CD4-positive, alpha-beta T cell treated with Interleukin-4 for 4 hours (primary cell): ENCODE measurements at places on chromosomes 7 and 10.

GRCh38 chr10:112711366-112711765 is 238.7 kb upstream of the TCF7L2 start:
- DNase-seq, result no peak

DNA sequence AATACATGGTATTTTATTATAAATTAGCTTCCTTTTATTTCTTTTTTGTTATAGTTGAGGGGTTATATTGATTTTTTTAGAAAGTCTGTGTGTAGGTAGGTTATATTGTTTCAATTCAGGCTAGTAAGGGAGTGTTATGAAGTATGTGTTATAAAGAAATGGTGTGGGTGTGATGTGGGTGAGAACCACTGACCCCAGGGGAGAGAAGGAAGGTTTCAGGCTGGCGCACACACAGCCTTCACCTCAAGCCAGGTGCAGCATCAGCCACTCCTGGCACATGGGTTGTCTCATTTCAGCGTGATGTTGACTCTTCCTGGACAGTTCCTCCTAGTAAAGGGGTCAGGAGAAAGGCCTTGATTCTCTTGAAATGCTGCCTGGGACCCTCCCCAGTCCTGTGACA is 291.3 kb downstream of the POU6F2 start:
- DNase-seq, result no peak

DNA sequence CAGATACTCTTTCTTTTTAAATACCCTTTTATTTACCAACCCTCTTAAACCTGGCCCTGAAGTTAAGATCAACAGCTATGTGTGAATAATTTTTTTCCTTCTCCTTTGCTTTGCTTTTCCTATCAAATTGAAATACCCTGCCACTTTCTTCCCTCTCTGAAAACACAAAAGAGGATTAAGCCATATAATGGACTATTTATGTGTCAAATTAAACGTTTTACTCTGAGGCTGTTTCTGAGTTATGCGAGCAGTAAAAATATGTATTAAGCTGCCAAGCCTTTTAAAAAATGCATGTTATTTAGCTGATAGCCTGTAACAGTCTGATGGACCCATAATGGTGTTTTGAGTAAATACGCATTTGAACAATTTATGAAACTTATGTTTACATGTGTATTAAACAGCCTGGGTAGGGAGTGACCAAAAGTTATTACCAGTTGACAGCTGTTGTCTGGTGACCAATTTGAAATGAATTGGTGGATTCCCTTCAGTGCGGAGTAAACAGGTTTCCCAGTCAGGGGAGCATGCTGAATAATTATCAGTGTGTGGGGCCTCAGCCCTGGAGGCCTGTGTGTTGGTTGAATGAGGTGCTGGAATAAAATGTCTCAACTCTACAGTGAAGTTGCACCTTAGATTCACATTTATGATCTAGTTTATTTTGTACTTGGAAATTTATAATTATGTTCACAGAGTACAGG is 89.6 kb downstream of the AUTS2 start:
- DNase-seq, result no peak

DNA sequence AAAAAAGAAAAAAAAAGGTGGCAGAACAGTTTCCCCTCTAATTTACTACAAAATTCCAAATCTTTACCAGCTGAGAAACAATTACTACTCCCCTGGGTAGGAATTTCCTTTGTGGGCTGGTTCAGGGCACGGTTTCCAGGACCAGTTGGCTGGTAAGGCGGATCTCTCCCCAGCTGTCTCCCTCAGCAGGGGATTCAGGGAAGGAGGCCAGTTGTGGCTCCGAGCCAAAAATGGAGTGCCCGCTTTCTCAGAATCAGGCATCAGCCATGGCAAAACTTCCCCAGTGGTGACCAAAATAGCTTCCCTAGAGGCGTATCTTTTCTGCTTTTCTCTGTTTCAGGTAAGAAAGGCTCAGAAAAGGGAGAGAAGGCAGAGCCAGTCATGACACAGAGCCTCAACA is 91.2 kb downstream of the ZNF22 start:
- DNase-seq, result no peak

- no peak for DNase-seq
These were observed 124.4 kb downstream of the ST7 start for GRCh38 chr7:117077658-117078057.

DNA sequence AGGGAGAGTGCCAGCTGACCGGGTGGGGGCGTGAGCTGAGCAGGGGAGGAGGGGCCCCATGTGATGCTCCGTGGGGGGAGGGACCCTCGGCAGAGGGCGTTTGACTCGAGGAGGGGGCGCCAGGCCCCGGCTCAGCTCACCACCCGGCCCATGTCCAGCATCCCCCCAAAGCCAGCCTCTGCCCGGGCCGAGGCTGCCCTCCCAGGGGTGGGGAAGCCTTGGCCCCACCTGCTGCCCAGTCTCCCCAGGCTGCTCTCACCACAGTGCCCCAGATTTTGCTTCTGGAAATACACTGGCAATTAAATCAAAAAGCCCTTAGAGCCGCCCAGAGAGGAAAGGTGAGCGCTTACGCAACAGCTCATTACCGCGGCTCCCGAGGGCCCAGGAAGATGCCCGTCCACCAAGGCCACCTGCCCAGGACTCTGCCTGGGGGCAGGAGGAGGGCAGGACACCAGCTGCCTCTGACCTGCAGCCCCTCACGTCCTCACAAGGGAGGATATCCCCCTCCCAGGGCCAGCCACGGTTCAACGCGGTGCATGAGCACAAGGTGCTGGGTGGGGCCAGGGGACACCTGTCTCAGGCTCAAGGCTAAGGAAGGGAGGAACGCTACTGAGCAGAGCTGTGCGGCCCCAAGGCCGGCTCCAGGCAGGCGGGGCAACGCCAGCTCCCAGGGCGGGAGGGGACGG is 70.0 kb upstream of the INPP5A start:
- DNase-seq, result no peak

- no peak for DNase-seq
These were observed 51.6 kb downstream of the PIK3CG start for GRCh38 chr7:106916679-106917078.

DNA sequence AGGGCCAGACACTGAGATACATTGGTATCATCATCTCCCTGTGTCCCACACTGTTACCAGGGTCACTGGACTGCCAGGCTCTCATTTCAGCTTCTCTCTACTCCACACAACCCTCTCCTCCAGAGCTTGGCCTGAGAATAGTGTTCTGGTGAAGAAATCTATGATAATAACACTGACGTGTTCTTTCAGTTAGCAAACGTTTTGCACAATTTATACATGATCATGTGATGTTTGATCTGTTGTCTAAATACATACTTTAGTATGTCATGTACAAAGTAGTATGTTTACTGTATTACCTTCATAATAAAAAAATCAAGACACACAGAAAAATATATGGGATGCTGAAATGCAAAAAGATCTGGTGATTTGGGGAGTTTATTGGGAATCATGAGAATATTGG is 5.0 kb downstream of the SLC16A9 start:
- DNase-seq, result no peak

DNA sequence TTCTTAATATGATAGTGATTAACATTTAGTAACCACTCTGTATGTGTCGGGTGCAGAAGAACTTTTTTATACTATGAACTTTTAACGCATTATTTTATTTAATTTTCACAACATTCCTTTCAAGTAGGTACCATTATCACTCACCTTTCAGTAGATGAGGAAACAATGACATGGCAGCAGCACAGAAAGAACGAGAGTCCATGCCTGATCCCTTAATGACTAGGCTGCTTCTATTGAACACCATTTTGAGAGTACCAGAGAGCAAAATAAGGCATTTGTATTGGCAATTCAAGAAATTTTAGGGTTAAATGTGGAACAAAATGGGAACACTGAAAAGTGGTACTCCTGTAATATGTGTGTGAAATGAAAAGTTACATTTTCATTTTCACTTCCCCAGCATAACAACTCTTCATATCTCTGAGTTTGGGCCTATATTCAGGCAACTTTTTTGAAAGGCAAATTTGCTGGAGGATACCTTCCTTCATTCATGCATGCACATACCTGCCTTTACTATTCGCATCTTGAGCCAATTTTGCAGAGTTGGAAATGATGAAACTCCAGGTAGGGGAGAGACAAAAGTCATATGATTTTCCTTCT is 12.8 kb downstream of the LRRN3 start:
- no peak for DNase-seq

DNA sequence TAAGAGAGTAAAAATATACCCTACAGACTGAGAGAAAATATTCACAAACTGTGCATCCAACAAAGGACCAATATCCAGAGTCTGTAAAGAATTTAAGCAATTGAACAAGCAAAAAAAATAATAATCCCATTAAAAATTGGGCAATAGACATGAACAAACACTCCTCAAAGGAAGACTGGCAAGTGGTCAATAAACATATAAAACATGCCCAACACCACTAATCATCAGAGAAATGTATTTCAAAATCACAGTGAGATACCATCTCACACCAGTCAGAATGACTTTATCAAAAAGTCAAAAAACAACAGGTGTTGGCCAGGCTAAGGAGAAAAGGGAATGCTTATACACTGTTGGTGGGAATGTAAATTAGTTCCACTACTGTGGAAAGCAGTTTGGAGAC is 21.9 kb upstream of the ZNF804B start:
- no peak for DNase-seq

GRCh38 chr7:134089446-134089845 is 37.7 kb upstream of the LRGUK start:
- DNase-seq, result no peak

DNA sequence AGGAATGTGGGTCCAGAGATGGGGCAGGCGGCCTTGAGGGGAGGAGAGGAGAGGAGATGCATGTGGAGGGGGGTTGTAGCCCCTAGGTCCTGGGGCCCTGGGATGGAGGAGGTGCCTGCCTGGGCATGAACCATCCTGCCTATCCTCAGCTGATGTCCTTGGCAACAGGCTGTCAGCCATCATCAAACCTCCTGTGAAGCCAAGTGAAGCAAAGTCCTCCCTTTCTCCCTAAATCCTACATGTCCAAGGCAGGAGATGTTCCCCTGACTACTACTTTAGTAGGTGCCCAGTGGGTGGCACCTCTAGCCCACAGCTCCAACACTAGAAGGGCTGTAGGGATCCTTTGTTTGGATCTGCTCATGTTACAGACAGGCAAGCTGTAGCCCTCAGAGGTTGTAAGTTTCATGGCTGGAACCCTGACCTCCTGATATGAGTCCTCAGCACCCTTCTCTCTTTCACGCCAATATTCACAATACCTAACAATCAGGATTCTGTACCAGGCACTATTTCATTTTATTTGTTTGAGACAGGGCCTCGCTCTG is 66.6 kb upstream of the SYPL1 start:
- no peak for DNase-seq

DNA sequence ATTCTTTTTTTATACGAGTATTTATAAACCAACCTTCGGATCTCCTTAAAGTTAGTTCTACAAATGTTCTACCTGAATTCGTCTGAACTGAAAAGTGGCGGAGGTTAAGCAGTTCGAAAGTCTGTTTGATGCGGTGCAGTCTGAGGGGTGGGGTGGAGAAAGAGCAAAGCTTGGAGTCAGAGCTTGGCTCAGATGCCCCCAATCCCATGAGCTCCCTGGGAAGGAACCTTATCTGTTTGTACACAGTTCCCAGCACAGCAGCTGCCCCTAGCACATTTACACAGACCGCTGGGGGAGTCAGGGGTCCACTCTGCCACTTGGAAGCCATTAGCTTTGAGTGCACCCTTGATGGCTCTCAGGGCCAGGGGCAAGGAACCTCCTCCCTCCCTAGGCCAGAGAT is 30.8 kb downstream of the CPXM2 start:
- DNase-seq, result no peak

GRCh38 chr10:7534480-7534852 is 123.6 kb upstream of the SFMBT2 start:
- no peak for DNase-seq

- DNase-seq, result no peak
These were observed 201.7 kb upstream of the SP8 start for GRCh38 chr7:20988340-20988739.

GRCh38 chr10:44963772-44964633 is 4.4 kb downstream of the RASSF4 start:
- no peak for DNase-seq

DNA sequence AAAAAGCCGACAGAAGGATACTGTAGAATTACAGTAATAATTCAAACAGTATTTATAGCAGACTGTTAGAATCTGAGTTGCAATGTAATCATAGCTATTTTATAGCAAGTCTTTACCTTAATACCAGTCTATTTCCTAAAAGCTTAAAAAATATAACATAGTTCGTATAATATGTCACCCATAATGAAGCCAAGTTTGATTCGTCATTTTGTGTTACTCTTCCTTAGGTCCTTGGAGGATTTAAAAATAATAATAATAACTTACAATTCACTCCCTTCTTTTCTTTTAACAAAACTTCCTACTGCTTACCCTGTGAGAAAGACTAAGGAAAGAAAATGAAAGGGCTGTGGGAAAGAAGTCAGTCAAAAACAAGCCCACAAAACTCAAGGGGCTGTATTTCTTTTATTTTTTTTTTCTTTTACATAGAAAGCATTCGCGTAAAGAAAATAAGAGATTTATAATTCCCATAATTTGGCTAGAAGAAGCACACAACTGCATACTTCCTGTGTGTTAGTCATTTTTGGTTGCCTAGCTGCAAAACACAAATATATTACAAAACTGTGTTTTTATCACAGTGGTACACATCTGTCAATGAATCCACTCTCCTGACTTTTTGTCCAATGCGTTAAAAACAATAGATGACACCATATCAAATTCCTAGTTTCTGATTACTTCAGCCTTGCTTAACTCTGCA is 187.2 kb upstream of the CELF2 start:
- DNase-seq, result no peak

DNA sequence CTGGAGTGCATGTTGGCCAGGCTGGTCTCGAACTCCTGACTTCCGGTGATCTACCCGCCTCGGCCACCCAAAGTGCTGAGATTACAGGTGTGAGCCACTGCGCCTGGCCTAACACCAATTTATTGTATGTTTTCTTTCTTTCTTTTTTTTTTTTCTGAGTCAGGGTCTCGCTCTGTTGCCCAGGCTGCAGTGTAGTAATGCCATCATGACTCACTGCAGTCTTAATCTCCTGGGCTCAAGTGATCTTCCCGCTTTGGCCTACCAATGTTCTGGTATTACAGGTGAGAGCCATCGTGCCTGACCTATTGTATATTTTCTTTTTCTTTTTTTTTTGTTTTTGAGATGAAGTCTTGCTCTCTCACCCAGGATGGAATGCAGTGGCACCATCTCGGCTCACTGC is 33.8 kb upstream of the UBE2H start:
- no peak for DNase-seq

- DNase-seq, result no peak
These were observed 9.5 kb downstream of the CPED1 start for GRCh38 chr7:120997882-120998474.

- no peak for DNase-seq
These were observed 26.2 kb downstream of the KAZALD1 start for GRCh38 chr10:101087965-101088364.

DNA sequence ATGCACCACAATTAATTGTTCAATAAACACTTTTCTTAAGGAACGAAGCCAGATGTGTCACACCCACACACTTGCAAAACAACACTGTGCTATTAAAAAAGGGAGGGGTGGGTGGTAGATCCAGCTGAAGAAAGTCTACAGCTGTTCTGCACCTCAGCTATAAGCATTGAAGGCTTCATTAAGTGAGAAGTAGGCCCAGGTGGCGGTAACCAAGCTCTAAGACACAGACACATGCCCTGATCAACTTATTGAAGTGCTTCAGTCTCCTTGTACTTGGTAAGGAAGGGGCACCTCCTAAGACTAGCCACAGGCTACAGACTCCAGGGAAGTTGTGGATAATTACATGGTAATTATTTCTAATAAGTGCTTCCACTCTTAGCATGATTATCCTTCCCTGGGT is 4.5 kb upstream of the CPVL start:
- DNase-seq, result no peak
